ENCODE measurements at places on chromosomes 11 and 22. TPM values are rescaled to one million over a fixed set of nuclear protein-coding genes. Genes with fewer than 3 reads are reported as not detected.

DNA sequence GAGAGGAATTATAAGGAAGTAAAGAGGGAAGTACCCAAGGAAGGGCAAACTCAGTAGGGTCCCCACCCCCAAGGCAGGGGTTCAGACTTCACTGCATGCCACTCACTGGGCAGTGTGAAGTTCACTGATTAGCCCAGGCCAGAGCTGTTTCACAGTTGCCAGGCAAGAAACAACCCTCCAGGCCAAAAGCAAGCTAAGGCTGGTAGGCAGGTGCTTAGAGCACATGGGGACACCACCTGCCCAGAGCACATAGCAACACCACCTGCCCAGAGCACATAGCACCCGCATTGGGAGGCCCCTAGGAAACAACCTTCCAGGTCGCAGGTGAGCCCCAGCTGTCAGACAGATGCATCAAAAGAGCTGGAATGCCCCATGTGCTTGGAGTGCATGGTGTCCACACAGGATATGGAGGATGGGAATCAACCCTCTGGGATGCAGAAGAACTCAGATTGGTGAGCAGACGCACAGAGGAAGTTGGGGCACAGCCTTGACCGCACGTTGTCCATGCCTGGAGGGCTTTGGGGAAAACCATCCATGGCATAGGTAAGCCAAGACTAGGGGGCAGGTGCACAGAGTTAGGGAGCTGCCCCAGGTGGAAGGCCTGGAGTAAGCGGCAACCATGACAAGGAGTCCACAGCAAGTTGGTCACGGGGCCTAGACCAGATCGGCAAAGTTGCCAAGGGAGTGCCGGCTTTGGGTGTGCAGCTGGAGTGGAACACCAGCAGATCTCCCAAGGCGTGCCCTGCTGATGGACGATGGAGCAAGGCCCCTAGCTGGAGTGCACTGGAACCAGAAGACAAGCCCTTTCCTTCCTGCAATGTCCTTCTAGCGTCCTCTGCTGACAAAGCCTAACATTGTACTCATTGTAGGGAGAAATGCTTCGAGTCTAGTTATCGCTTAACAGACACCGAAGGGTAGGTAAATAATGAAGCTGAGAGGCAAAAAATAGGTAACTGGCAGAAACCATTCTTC is 7.8 kb upstream of the TMEM216 start:
- DNase-seq, result no peak
- H3K4me1 ChIP-seq, result peaks cover 6% of the 10 kb centered on the region
- peaks cover 1% of the 10 kb centered on the region for H3K36me3 ChIP-seq
- H3K27me3 ChIP-seq, result no peaks in the 10 kb centered on the region
- no peak overlapping the region for H3K27ac ChIP-seq
- H3K4me3 ChIP-seq, result no peak overlapping the region

DNA sequence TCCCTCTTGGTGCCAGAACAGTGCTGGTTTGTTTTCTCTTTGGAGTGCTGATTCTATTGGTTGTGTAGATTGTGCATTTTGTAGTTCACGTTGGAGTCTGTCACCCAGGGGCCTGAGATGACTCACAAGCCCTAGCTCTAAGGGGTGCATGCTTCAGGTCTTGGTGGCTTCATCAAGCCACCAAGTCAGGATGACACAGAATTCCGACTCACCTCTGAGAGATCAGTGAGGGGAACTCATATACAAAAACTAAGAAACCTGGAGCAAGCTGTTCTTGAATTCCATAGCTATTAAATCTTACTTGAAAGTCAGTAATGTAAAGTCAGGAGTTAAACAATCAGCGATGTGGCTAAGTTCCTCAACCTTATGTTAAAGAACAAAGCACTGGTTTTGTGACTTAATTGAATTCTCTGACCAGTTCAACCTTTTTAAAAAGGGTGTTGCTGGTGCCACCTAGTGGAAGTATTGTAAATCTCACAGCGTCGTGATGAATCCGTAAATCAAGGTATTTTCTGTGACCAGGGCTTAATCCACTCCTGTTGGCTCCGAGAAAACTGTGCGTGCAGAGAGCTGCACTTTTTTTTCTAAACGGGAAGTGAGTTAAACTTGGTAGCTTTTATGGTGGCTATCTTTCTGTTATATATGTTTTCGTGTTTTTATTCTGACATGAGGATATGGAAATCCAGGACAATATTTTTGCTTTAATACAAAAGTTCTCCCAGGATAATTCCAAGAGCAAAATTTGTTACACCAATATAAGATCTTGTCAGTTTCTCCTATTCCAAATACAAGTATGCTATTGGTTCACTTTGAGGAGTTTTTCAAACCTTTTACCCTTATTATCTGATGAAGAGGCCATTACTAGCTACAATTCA is 14.6 kb downstream of the MMP13 start:
- no peak overlapping the region for H3K27ac ChIP-seq
- H3K36me3 ChIP-seq, result no peaks in the 10 kb centered on the region
- peaks cover 2% of the 10 kb centered on the region for H3K4me1 ChIP-seq
- peak; percentile 81 for DNase-seq

DNA sequence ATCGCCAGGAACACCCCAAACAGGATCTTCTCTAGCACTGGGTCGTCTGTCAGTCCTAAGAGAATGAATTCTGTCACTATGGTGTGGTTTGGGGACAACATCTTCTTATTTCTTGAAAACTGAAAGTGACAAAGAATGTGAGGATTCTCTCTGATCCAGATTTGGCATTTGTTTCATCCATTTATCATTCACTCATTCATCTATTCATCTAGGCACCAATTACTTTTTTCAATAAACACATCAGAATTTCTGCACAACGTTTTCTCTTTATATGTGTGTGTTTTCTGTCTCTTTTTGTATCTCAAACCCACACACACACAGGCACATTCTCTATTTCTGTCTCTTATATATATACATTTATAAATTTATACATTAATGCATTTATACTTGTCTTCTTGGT is at the start of gene OR5M10:
Gene OR5M10 (minus strand): TSS at position 101 of the 400 bp plus-strand sequence. CDS start 0 bp downstream, at position 101.
- H3K36me3 ChIP-seq, result no peaks in the 10 kb centered on the region
- H3K27me3 ChIP-seq, result no peaks in the 10 kb centered on the region
- H3K4me3 ChIP-seq, result no peak within 1 kb of the TSS
- no peak within 1 kb of the TSS for H3K27ac ChIP-seq

The CDHR5 gene
- not detected for total RNA-seq

The APOL6 gene
- 21.5 TPM for total RNA-seq

DNA sequence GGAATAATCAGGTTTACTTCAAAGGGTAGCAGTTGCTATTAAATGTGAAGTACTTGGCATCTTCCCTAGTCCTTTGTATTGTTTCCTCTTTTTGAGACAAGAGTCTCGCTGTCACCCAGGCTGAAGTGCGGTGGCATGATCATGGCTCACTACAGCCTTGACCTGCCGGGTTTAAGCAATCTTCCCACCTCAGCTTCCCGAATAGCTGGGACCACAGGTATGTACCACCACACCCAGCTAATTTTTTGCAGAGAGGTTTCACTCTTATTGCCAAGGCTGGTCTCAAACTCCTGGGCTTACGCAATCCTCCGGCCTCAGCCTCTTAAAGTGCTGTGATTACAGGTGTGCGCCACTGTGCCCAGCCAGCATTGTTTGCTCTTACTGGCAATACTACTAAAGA is 36.2 kb upstream of the RAPSN start:
- H3K27me3 ChIP-seq, result no peaks in the 10 kb centered on the region
- H3K36me3 ChIP-seq, result peaks cover 61% of the 10 kb centered on the region
- H3K27ac ChIP-seq, result no peak overlapping the region
- H3K4me3 ChIP-seq, result no peak overlapping the region

The BLID gene
- not detected for total RNA-seq

The OR51B5 gene
- not detected for total RNA-seq

DNA sequence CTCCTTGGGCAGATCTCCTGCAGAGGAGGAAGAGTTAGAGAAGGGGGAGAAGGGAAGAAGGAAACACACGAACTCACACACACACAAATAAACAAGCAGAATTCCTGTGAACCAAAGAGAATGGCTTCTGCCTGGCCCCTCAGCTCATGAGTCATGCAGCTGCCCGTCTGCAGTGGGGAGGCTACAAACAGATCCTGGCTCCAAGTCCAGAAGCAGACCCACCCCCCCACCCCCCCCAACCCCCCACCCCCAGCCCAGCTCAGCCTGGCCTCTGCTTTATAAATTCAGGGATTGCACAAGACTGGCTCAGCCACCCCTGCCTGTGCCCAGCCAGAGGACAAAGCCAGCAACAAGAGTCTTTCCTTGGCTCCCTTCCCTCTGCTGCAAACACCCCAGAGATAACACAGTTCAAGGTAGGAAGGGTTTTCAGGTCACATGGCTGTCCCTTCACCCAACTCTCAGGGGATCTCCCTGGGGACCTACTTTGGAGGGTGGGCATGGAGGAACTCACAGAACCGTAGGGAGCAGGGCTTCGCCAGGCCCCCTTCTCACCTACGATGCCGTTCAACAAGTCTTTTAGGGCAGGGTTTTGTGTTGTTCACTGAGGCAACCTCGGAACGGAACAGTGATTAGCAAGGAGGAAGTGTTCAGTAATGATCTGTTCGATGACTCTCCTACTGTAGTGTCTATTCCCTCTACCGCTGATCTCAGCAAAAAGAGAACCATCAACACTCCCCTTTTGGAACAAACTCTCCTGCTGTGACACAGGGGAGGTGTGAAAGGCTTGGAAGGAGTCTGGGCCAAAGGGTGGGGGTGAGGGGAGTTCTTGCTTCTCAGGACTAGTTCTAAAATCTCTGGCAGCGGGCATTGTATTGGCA is 35.5 kb downstream of the RPL27A start:
- H3K27ac ChIP-seq, result no peak overlapping the region
- peaks cover 6% of the 10 kb centered on the region for H3K4me1 ChIP-seq
- H3K27me3 ChIP-seq, result no peaks in the 10 kb centered on the region
- no peaks in the 10 kb centered on the region for H3K36me3 ChIP-seq

DNA sequence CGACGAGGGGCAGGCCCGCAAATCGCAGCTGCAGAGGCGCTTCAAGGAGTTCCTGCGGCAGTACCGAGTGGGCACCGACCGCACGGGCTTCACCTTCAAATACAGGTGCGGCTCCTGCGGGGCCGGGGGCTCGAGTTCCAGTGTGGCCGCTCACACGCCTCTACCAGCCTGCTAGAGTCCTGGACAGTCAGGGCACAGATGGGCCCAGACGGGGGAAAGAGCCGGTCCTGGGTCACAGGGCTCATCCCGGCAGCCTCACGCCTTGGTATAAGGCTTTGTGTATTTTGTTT is 506 bp downstream of the MCM5 start:
- peak overlapping the region; percentile 99 for H3K27ac ChIP-seq
- no peak for DNase-seq
- no peaks in the 10 kb centered on the region for H3K27me3 ChIP-seq

The MAPK8IP2 gene
- 0.19 TPM for total RNA-seq

- DNase-seq, result peak; percentile 82
- peak within 1 kb of the TSS; percentile 87 for H3K4me3 ChIP-seq
- H3K27me3 ChIP-seq, result peaks cover 49% of the 10 kb centered on the region
- no peak within 1 kb of the TSS for H3K27ac ChIP-seq
Measured at GRCh38 chr11:46391578-46392420, at the start of gene CHRM4. Gene CHRM4 (minus strand): TSS chr11:46391776. CDS start chr11:46386557, 5,219 bp downstream.

GRCh38 chr11:1733009-1733715 is 17.2 kb downstream of the IFITM10 start:
- peaks cover 2% of the 10 kb centered on the region for H3K36me3 ChIP-seq
- peaks cover 8% of the 10 kb centered on the region for H3K4me1 ChIP-seq
- H3K27ac ChIP-seq, result no peak overlapping the region
- no peak overlapping the region for H3K4me3 ChIP-seq
- no peak for DNase-seq

DNA sequence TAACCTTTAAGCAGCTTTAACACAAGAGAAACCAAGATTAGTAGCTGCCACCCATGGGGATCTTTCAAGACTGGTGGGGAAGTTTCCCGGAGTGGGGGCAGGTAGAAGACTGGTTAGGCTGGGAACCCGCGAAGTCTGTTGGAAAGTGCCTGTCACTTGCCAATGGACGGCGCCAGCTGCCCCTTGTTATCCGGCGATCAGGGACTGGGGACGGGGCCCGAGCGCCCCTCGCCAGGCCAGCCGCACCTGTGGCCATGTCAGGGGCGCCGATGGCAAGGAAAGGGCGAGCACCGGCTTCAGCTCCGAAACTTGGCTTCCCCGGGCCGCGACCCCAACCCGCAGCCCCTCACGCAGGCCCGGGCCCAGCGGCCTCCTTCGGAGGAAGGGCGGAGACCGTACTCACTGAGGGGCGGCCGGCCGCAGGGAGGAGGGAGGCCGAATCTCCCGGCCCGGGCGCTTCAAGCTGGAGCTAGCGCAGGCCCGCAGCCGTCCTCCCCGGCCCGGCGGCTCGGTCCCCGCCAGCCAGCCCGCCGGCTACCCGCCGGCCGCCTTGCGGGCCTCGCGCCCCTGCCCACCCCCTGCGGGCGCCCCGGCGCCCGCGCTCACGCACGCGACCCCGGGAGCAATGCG is 539 bp downstream of the EIF4ENIF1 start:
- H3K27ac ChIP-seq, result peak overlapping the region; percentile 75
- H3K36me3 ChIP-seq, result peaks cover 38% of the 10 kb centered on the region
- H3K4me3 ChIP-seq, result peak overlapping the region; percentile 86
- no peaks in the 10 kb centered on the region for H3K27me3 ChIP-seq
- peaks cover 45% of the 10 kb centered on the region for H3K4me1 ChIP-seq

The ACRV1 gene
- not detected for total RNA-seq

- peaks cover 9% of the 10 kb centered on the region for H3K27me3 ChIP-seq
- no peak for DNase-seq
- no peaks in the 10 kb centered on the region for H3K4me1 ChIP-seq
- no peak overlapping the region for H3K27ac ChIP-seq
Measured at GRCh38 chr11:134691985-134692384, 279.9 kb upstream of the B3GAT1 start.

DNA sequence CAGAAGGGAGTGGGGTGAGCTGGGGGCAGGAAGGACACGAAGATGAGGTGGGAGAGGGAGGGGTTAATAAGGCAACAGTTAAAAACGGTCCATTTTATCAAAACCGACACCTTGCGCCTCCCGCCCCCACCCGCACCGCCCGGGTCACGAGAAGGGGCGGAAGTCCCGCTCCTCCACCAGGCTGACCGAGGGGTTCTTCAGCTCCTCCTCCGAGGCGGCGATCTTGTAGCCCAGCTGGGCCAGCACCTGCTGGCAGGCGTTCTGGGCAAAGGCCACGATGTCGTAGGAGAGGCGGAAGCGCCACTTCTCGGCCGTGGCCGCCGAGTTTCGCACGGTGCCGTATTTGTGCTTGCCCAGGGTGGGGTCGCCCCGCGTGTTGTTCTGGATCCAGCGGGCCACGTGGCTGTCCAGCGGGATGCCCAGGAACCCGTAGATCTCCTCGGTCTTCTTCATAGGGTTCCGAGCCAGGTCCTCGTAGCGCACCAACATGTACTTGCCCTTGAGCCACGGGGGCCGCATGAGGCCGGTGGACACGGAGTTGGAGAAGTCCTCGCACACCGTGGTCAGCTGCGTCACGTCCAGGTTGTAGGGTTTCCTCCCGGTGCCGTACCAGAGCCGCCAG is 15.8 kb downstream of the CHST1 start:
- no peaks in the 10 kb centered on the region for H3K36me3 ChIP-seq
- no peak overlapping the region for H3K4me3 ChIP-seq
- H3K27me3 ChIP-seq, result peaks cover 3% of the 10 kb centered on the region
- DNase-seq, result no peak
- no peak overlapping the region for H3K27ac ChIP-seq

GRCh38 chr22:43331069-43331451 is 12.1 kb downstream of the SCUBE1 start:
- no peak overlapping the region for H3K4me3 ChIP-seq
- DNase-seq, result no peak
- peaks cover 5% of the 10 kb centered on the region for H3K4me1 ChIP-seq
- H3K27ac ChIP-seq, result no peak overlapping the region
- no peaks in the 10 kb centered on the region for H3K36me3 ChIP-seq
- no peaks in the 10 kb centered on the region for H3K27me3 ChIP-seq

All from activated CD4-positive, alpha-beta T cell treated with anti-CD3 and anti-CD28 coated beads, Interleukin-2, amount 10 ng/mL, durations not matched to agents 24 days and 14 days (primary cell).